Kidney epithelial cell (primary cell): ENCODE measurements at places on chromosomes 7 and 10.

DNA sequence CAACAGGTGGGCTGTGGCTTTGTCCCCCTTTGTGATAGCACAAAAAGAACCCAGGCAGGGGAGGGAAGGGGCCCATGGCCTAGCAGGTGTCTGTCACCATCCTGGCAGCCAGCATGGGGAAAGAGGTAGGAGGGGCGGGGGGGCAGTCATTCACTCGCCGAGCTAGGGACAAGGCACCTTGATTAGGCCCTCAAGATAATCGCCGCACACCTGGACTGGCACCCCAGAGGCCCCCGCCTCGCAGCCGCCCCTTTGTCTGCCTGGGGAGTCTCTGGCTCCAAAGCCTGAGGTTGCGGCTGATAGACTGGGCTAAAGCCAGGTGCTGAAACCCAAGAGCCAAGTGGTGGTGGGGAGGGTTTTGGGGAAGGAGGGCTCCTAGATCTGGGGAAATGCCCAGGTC lies 151.2 kb upstream of the PCBD1 start:
- DNase-seq: no peak

DNA sequence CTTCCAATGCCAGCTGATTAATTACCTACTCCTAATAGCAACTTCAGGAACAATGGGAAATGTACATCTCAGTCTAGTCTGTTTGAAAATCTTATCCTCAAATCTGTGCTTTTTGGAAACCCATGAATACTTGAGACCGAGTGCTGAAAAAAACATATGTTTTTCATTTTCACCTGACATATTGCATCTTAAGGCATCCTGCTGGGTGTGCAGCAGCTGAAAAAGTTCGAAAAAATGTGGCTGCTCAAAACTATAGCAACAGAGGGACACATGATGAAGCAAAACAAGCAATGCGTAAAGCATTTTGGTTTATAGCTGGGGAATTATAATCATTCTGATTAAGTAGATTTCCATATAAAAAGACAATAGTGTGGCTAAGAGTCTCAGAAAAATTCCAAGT lies 218.0 kb downstream of the CREB5 start:
- DNase-seq: no peak

GRCh38 chr7:11104578-11104977 lies 130.9 kb downstream of the PHF14 start:
- no peak for DNase-seq

DNA sequence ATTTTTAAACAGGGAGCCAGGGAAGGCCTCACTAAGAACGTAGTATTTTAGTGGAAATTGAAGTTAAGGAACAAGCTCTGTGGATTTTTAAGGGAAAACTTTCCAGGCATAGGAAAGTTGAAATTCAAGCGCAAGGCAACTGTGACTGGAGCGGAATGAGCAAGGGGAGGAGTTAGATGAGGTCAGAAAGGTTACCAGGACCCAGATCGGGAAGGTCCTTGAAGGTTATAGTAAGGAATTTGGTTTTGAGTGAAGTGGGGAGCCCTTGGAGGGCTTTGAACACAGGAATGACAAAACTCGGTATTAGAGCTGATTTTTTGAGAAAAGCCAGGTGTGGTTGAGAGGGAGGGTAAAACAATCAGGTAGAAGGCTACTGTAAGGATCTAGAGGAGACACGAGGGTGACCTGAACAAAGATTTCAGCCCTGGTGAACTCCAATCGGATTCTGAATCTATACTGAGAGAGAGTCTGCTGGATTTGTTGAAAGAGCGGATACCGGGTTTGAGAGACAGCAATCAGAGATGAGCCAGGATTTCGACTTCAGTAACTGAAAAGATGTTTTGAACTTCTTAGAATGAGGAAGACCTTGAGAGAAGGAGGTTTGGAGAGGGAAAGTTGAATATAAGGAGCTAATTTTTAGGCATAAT lies 1013.9 kb downstream of the NRG3 start:
- DNase-seq: no peak

GRCh38 chr7:54944179-54944578 lies 74.6 kb upstream of the EGFR start:
- DNase-seq: no peak

DNA sequence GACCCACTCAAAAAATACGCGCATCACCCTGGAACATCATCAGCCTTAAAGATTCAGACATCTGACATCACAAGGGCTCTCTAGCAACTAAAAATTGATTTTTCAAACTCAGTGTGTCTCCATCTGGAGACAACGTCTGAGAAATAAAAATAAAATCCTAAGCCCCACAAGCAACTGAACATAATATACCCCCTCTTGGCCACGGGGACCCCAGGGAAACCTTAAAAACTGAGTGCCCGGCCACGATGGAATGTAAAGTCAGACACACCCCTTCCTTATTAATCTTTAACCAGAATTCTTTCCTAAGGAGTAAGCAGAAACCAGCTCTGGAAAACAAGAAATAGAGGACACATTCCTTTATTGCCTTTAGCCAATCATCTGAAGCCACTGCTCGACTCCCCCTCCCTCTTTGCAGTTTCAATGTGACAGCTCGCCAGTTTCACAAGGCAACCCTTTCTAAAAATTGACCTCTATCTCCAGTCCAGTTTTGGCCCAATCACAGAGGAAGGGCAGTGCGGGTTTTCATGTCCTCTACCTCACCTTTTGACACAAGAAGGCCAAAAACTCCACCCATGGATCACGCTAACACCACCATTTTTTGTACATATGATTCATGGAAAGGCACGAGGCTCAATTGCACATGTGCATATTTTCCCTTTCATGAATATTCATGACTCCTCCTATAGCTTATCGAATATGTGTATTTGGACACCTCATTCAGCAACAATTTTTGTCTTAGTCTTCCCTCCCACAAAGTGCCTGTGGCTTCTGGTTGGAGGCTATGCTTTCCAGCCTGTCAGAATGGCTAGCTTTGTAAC lies 24.2 kb downstream of the IFIT3 start:
- DNase-seq: peak; percentile 86

GRCh38 chr7:135758531-135758932 lies 9.9 kb upstream of the FAM180A start:
- no peak for DNase-seq

GRCh38 chr10:44879531-44879899 lies 31.6 kb upstream of the TMEM72 start:
- DNase-seq: no peak

- DNase-seq: no peak
These were observed 11.4 kb downstream of the CLDN3 start for GRCh38 chr7:73758581-73759138.

- no peak for DNase-seq
These were observed 137.4 kb downstream of the ZNF438 start for GRCh38 chr10:30894221-30894620.

DNA sequence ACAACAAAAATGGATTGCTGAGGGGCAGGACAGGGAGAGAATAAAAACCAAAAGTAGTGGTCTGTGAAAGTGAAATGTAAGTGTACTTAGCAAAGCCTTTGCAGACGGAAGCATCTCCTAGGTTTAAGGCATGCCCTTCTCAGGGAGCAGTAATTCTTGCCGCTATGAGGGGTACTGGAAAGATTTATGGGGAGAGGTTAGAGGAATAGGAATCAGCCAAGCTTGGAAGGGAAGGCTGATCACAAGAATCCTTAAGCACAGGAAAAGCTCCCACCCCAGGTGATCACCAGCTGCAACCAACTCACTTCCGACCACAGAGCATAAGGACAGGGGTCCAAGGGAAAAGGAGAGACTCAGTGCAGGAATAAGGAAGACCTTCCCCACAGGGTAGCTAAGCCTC lies 10.3 kb downstream of the GFRA1 start:
- DNase-seq: no peak

GRCh38 chr10:31683682-31684081 lies 244.9 kb downstream of the ARHGAP12 start:
- DNase-seq: no peak

- no peak for DNase-seq
These were observed 557 bp downstream of the BAG3 start for GRCh38 chr10:119651514-119652360.

GRCh38 chr7:80393786-80394185 lies 118.1 kb downstream of the GNAT3 start:
- DNase-seq: no peak

DNA sequence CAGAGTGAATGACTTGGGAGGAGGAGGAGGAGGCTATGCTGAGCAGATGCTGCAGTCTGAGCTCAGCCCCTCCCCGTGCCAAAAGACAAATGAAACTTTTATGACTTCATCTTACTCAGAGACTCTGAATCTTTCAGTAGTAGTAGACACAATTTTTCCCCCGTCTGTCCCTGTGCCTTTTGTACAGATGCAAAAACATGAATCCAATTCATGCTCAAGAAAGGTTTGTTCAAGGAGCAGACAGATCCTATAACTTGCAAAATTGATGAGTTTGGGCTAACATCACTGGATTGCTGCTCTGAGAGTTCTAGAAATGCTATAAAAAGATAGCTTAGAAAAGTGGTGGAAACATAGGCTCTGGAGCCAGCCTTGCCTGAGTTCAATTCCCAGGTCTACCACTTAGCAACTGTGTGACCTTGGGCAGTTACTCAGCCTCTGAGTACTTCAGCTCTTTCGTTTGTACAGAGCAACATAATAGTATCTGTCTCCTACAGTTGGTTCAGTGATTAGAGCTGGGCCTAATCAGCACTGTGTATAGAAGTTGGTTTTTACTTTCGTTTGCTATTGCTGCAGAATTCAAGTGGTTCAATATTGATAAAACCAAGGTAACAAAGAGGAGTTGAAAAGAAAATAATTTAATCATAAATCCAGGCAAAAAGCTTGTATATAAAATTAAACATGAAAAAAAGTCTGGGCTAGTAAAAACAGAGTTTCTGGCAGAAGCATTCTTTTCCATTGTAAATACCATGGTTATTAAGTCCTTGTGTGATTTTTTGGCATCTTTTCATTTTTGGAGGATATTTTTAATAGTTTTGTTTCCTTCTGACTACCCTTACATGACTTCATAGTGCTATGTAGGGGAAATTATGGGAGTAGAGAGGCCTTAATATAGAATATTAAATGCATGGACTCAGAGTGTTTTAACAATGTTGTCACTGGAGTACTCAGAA lies 174.2 kb upstream of the ZNF32 start:
- no peak for DNase-seq

GRCh38 chr10:52464368-52465124 lies 150.5 kb downstream of the DKK1 start:
- DNase-seq: no peak

- DNase-seq: no peak
These were observed 5.1 kb downstream of the AKR1B15 start for GRCh38 chr7:134553976-134554375.

- DNase-seq: no peak
These were observed 55.9 kb upstream of the MXI1 start for GRCh38 chr10:110151467-110151866.

- DNase-seq: no peak
These were observed 80.4 kb downstream of the EGFR start for GRCh38 chr7:55099066-55099820.

DNA sequence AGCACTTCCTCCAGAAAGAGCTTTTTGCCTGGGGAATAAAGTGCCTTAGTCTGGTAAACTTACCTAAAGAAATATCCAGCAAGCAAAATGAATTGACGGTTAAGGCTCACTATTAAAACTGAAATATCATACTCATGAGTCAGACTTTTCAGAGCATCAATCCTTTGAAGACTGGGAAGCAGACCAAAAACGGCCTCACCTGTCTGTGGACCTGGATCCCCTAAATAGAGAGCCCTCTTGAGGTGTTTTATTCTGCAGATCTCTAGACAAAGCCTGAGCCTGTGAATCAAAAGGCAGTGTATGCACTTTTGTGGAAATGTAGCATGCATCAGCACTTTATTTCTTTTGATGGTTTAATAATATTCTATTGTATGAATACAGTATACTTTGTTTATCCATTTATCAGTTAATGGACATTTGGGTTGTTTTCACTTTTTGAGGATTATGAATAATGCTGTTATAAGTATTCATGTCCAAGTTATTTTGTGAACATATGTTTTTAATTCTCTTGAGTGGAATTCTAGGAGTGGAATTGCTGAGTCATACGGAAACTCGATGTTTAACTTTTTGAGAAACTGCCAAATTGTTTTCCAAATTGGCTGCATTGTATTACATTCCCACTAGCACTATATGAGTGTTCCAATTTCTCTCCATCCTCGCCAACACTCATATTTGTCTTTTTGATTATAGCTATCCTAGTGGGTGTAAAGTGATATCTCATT lies 449.0 kb upstream of the IGFBP3 start:
- no peak for DNase-seq

- no peak for DNase-seq
These were observed 74.8 kb downstream of the SKAP2 start for GRCh38 chr7:26789481-26790184.

DNA sequence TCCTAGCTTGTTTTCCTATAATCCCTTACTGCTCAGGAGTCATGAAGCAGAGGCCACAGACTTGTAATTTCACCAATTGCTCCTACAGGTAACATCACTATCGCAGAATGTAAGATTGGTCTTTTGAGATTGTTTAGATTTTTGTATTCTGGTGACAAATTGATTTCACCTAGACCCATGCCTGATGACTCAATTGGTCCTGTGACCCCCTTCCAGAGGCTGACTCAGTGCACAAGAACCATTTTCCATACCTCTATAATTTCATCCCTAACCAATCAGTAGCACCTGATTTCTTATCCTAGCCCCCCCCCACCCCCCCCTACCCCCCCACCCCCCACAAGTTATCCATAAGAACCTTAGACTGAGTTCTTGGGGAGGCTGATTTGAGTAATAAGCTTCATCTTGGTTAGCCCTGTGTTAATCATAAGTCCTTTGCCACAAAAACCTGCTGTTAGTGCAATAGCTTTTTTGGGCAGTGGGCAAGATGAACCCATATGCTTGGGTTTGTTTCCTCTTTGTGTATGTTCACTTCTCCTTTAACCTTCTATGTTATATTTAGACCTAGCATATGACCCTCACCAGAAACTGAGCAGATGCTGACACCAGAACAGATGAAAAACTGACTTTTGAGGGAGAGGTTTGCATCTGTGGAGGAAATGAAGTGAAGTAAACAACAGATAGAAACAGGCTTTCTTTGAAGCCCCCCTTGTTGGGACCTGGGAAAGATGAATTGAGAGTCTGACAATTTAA lies 187.1 kb downstream of the KIF20B start:
- DNase-seq: no peak

DNA sequence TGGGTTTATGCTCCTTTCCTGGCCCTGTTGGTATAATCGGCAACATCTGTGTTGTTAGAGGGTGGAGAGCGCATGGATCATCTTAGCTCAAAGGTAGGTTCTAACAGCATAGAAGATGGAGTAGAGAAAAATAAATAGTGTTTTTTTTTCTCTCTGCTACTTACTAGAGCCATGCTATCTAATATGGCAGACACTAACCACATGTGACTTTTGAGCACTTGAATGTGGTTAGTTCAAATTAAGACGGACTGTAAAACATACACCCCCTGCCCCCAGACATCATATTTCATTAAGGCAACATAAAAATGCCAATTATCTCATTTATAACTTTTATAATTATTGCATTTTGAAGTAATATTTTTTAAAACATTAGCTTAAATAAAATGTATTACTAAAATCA lies 525.1 kb downstream of the KIF20B start:
- DNase-seq: no peak

- no peak for DNase-seq
These were observed 49.2 kb upstream of the ANKRD1 start for GRCh38 chr10:90969947-90970673.
